Esophagus squamous epithelium (tissue), 5 donors: ENCODE measurements at places on chromosomes 13 and 19.

DNA sequence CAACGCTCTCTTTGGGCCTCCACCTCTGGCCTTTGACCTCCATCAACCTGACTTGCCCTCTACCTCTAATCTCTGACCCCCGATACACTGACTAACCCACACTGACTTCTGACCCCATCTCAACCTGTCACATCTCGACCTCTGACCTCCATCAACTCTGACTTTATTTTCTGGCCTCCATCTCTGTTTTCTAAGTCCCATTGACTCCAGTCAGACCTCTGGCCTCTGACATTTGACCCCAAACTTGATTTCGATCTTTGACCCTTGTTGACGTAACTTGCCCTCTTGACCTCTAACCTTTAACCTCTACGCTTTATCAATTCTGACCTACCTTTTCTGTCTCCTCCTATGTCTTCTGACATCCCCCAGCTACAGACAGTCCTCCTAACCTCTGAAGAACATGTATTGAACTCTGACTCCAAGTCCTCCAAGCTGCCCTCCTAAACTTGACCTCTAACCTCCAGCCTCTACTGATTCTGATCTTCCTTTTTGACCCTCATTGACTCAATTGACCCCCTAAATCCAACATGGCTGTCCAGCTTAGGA is 780 bp downstream of the ACP4 start:
- no peak for DNase-seq

GRCh38 chr13:73119612-73120011 is 60.8 kb downstream of the KLF5 start:
- no peak for DNase-seq

DNA sequence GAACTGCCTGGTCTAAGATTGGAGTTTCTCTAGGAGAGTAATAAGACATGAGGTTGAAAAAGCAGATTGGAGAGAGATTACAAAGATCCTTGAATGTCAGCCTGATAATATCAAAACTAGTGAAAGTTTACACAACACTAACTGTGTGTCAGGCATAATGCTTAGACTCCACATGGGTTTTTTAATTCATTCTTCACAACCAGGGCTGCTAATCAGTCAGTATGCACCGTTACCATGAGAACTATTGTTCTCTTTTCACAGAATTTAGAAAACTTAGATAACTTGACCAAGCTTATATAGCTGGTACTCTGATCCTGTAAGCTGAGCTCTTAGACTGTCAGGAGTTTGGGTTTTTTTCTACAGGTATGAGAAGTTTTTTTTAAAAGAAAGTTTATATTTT is 46.6 kb upstream of the TSC22D1 start:
- DNase-seq, result no peak

DNA sequence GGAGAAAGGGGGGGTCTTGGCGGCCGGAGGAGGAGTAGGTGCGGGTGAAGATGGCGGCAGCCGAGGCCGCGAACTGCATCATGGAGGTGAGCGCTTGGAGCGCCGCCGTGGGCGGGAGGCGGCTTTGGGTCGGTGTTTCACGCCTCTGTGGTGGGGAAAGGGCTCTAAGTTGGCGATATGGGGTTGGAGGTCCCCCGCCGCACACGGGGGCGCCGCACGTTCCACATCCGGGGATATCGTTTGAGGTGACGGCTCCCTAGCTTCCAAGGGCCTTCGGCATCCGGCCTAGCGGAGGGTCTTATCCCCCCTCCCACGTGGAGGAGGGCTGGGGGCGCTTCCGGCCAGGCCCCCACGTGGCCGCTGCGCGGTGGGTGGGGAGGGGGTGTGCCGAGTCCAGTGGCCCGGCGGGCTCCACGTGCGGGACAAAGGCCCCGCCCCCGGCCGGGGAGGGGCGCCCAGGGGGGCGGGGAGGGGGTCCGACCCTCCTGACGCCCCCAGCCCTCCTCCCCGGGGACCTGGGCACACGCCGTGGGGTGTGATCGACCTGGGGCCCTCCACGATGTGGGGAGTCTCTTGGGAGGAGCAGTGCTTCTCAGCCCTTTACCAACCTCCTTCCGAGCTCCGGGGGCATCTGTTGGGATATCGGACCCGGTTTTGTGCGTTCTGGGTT is at the start of gene PRMT1:
PRMT1 (plus strand) TSS at position 41 of the 670 bp plus-strand sequence; CDS start at position 51, 10 bp downstream.
- no peak for DNase-seq

GRCh38 chr13:110398564-110399507 is 91.8 kb downstream of the COL4A2 start:
- DNase-seq, result no peak

- DNase-seq, result no peak
Observed at GRCh38 chr13:111367340-111367739, 46.9 kb downstream of the TEX29 start.

GRCh38 chr13:75764251-75764925 is 128.3 kb downstream of the LMO7 start:
- no peak for DNase-seq

- DNase-seq, result no peak
Observed at GRCh38 chr13:23348262-23349127, 85.0 kb downstream of the SACS start.

- no peak for DNase-seq
Observed at GRCh38 chr13:71644579-71644978, 222.4 kb downstream of the DACH1 start.

DNA sequence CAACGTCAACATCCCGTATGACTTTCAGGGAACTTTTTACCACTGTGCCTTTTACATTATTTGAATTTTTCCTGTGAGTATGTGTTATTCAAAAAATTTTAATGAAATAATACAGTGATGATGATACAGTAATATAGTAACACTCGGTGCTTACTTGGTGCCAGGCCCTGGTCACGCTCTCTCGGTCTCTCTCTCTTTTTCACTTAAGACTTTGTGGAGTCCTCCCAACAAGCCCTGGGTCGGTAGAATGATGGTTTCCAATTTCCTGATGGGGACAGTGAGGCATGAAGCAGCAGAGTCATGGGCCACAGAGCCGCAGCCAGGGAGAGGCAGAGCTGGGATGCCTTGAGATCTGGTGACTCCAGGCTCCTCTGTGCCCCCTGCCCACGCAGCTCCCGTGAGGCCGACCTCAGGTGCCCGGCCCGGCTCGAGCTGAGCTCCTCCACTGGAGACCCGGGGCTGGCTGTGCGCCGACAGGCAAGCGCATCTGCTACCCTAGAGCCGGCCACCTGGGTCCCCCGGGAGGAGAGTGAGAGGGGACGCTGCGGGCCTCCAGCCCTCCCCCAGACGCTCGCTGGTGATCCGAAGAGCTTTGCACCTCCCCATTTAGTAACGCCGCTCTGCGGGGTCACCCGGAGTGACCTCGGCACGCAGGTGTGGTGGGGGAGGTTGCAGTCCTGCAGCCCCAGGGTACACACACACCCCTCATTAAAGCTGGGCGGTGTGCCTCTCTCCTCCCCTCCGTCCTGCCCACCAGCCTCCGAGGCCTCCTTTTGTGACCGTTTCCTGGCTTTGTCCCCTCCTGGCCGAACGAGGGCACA is 4.4 kb upstream of the SBK3 start:
- no peak for DNase-seq

GRCh38 chr13:29434217-29434945 is 161.1 kb downstream of the SLC7A1 start:
- DNase-seq, result no peak

- DNase-seq, result no peak
Observed at GRCh38 chr19:15623711-15624318, 8.8 kb downstream of the CYP4F8 start.

DNA sequence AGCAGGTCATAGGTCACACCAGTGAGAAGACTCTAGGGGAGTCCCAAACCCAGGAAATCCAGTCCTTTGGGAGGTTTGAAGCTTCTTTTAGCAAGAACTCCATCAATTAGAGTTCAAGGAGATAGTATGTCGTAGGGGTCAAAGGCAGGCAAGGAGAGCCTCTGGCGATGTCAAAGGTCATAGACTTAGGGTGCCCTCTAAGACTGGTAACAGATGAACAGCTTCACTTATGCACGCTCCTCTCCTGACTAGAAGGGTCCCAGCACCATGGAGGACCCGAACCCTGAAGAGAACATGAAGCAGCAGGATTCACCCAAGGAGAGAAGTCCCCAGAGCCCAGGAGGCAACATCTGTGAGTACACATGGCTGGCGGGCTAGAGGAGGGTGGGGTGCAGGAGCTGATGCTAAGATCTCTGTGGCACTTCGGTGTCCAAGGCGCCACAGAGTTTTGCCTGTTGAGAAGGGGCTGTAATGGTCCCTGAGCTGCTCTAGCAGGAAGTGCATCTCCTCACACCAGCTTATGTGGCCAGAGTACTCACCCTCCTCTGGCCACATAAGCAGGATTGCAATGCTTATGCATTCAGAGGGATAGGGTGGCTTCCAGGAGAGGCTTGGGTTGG is 557 bp downstream of the ZNF576 start:
- no peak for DNase-seq

- no peak for DNase-seq
Observed at GRCh38 chr13:112894673-112895481, 74.1 kb upstream of the MCF2L start.

- DNase-seq, result no peak
Observed at GRCh38 chr19:56091751-56092546, 29.1 kb downstream of the ZNF787 start.

- no peak for DNase-seq
Observed at GRCh38 chr19:2428321-2428690, 920 bp upstream of the TIMM13 start.

GRCh38 chr13:88000239-88000638 is 329.1 kb downstream of the SLITRK5 start:
- no peak for DNase-seq

- no peak for DNase-seq
Observed at GRCh38 chr13:39893808-39894207, 238.3 kb downstream of the COG6 start.
